ENCODE measurements at places on chromosomes 2 and 18.

DNA sequence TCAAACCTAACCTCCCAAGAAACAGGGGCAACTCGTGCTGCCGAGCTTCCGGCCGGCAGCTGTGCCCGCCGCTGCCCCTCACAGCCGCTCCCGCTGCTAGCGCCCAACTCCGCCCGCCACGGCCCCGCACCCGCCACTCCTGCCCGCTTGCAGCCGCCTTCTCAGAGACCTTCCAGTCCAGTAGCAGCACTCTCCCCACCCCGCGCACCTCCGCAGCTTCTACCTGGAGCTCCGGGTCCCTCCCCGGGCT lies 722 bp upstream of the C2orf15 start:
- DNase-seq = no peak

- no peak for DNase-seq
These were observed 8.1 kb downstream of the COLEC12 start for GRCh38 chr18:492451-492850.

- DNase-seq = no peak
These were observed 16.2 kb upstream of the RAB1A start for GRCh38 chr2:65146078-65146477.

- no peak for DNase-seq
These were observed 44.4 kb downstream of the BCL2L11 start for GRCh38 chr2:111165084-111165483.

DNA sequence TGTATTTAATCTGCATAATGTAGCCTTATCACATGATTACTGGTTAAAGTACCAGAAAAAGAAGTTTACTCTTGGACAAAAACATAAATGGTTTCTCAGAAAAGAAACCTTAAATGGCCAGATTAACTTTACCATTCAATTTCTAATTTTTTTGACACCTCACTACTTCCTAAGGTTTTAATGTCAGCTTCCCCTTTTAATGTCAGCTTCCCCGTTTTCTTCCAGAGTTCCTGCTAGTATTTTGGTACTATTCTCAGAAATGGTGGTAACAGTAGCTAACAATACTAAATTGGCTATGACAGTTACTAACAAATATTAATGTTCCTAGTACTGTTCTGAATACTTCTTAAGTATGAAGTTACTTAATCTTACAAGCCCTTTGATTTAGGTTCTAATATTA lies 22.4 kb upstream of the SLC8A1 start:
- DNase-seq = no peak

GRCh38 chr2:11118761-11119160 lies 36.5 kb upstream of the SLC66A3 start:
- no peak for DNase-seq

DNA sequence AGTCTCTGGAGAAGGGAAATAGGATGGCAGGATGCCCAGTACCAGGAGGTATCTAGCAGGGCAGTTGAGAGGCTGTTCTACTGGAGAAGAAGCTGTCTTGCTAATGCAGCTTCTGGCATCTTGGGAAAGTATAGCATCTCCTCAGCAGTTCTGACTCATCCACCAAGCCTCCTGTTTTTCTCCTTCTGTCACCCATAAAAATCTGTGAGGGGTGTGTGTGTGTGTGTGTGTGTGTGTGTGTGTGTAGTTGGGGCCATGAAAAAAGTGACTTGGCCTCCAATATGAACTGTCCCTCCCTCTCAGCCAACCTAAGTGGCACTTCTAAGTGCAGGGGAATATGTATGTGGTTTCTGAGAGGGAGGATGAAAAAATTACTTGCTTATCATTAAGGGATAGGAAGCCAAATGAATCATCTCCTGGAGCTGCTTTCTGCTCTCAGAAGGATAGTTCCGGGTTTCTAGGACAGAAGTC lies 83.9 kb downstream of the CBLN2 start:
- no peak for DNase-seq

DNA sequence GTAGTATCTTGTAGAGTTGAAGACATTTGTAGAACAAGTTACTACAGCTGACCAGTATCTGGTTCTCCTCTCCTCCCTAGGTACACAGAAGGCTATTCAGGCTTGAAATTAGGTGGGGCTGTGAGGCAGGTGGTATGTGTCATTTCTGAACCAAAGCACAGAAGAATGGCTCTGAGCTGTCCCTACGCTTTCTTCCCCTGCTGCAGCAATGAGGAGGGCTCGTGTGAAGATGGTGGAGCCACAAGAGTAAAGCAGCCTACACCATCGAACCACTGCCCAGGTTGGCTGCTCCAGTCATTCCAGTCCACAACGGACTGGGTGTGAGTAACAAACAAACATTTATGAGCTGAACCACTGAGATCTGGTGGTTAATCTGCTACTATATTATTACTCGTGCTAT lies 148.9 kb downstream of the DTNB start:
- no peak for DNase-seq

GRCh38 chr2:236664136-236664535 lies 94.5 kb downstream of the ACKR3 start:
- DNase-seq = no peak

DNA sequence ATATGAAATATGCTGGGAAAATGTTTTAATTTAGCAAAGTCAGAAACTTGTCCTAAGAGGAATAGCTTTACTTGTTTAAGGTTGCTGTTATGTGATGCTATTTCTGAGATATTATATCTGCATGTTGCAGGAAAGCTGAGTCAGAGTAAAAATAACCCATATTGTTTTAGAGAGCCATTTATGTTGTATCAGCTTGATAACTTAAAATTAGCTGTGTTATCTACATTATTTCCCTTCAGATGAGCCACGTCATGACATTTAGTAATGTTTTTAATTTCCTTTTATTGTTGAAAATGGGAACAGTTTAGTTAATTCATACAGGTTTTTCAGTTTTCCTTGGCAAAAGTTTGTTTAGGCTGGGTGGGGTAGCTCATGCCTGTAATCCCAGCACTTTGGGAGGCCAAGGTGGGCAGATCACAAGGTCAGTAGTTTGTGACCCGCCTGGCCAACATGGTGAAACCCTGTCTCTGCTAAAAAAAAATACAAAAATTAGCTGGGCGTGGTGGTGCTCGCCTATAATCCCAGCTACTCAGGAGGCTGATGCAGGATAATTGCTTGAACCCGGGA lies 55.8 kb downstream of the TTC27 start:
- no peak for DNase-seq

- no peak for DNase-seq
These were observed 613.5 kb upstream of the SETBP1 start for GRCh38 chr18:44067186-44067585.

GRCh38 chr2:237714690-237715458 lies 83.7 kb upstream of the RBM44 start:
- no peak for DNase-seq

DNA sequence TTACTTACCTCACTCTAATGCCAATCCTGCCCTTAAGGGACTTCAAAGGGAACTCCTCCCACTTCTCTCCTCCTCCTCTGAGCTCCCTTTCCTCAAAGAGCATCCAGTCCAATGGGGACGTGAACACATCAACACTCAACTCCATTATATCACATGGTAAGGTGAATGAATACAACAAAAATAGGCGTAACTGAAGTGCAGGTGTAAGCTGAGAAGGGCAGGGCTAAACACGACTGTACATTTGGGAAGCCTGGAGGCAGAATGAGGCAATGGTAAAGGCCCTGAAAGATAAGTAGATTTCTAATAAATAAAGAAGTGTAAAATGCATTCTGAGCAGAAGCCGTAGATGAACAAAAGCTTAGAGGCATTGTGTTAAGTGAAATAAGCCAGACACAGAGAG lies 226.1 kb upstream of the TRIB2 start:
- no peak for DNase-seq

DNA sequence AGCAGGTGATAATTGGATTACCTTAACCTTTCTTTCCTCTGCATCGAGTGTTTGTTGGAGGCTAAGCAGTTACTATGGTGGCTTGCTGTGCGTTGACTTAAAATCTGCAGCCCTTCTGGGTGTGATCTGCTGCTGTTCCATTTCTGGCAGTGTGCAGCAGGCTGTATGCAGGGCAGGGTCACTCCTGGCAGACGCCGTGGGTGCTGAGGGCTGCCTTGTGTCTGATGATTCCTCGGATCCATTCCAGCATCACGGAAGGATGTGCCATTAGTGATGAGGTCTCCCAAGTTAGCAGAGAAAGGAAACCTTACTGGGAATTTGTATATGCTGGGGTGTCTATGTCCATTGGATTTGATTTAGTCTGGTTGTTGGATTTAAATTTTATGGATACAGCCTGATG lies 310.8 kb downstream of the AGAP1 start:
- no peak for DNase-seq

- no peak for DNase-seq
These were observed 56.9 kb downstream of the BCL2 start for GRCh38 chr18:63262369-63263335.

- no peak for DNase-seq
These were observed 58.7 kb downstream of the MAPRE2 start for GRCh38 chr18:35099911-35100310.

- no peak for DNase-seq
These were observed 51.0 kb downstream of the ACTR3 start for GRCh38 chr2:113940891-113941290.

- DNase-seq = no peak
These were observed 81.6 kb downstream of the ASAP2 start for GRCh38 chr2:9288233-9288632.

DNA sequence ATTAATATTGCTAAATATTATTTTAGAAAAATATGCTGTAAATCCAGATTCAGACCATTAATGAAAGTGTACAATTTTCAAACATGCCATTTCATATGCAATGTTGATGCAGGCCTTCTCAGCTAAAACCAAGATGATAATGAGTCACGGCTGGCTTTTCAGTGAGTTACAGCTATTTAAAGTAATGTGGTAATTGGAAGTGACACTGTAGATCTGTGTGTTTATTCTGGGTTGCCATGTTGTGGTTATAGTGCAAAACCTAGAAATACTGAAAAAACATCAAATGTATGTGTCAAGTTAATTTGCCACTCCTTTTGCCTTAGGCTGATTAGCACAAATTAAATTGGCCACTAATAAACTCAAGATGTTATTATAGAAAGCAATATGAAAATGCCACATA lies 506.6 kb downstream of the ERBB4 start:
- no peak for DNase-seq

- no peak for DNase-seq
These were observed 124.8 kb downstream of the FIGN start for GRCh38 chr2:163610817-163611556.

- no peak for DNase-seq
These were observed 170.0 kb downstream of the CYRIA start for GRCh38 chr2:16495509-16496208.

GRCh38 chr18:10139783-10140410 lies 226.1 kb downstream of the VAPA start:
- no peak for DNase-seq

Measured in stimulated activated CD4-positive, alpha-beta T cell treated with anti-CD3 and anti-CD28 coated beads, TNF-alpha, amount 100 ng/mL, for 48 hours (primary cell).